ENCODE measurements at places on chromosomes 2 and 18.
A peak's percentile ranks its signal among the peaks of the same experiment; 100 is the strongest.

DNA sequence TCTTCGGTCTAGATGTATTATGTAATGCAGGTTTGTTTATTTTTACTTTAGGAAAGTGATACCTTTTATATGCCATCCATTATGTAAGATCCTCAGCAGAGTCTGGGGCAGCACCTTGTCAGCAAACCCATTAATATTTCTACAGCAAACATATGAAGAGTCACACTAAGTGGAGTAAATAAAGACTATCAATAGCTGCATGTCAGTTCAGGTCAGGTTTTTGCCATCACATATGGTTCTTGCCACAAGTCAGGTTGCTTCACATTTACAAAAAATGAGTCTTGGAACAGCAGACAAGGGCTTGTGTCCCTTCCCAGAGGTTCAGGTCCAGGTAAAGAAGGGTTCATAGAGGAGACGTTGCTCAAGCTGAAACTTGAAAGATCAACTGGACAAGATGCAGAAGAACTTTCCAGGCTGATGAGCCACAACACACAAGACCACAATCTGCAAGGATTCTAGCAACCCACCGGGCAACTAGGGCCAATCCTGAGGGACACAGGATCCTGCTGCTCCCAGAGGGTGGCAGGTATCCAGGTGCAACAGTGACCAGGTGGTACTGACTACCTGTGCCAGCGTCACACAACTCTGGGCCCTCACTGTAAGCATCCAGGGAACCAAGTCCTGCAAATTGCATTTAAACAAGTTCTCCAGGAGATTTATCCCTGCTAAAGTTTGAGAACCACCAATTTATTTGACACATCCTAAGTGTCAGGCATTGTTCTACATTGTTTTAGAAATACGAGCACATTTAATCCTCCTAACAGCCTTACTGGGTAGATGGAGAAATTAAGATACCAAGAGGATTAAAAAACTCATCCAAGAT, 215.8 kb downstream of the ALPK2 start:
- DNase-seq = no peak

- DNase-seq = no peak
Observed at GRCh38 chr18:24662412-24662821, 202.0 kb downstream of the HRH4 start.

DNA sequence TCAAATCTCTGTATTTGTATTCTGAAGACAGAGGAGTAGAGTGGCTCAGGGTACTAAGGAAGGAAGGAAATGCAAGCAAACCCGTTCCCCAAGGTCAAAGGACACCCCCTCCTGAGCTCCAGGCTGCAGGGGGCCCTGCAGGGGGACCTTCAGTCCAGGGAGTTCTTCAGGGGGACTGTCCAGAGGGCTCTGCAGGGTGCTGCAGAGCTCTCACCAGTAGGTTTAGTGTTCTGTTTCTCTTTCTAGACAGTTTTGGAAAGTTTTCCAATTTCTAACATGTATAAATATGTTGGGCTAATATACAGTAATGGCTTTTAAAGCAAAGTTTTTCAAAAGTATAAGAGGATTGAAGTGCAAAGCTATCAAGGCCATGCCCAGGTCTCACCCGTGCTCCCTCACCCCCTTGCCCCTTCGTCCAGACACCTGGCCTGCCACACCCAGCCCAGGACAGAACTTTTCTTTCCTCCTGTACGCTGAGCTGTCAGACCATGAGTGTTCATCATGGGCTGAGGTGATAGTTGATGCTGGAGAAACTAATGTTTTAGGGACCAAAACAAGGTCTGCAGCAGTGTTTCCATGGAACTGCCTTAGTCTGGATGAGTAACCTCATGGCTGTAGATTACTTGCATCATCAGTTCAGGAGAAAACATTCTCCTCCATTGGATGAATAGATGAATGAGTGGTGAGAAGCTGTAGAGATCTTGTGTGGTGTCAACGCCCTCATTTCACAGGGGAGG, 134.2 kb downstream of the GLI2 start:
- DNase-seq = no peak

DNA sequence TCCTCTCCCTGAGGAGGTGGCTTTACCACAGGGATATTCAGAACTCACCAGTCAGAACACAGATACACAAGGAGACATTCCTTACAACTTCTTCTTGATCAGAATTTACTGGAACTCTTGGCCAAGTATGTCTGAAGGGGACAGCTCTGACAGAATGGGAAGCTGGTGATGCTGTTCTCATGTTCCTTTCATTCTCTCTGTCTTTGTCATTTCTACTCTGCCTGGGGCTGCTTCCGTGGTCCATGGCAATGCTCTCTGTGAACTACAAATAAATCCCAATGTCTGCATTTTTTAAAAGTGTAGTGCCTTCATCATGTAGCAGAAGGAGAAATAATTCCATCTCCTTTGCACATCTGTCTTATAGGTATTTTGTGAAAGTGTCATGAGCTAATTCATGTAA, 730.3 kb downstream of the CNTNAP5 start:
- DNase-seq = no peak

- DNase-seq = no peak
Observed at GRCh38 chr18:10090668-10091067, 176.9 kb downstream of the VAPA start.

DNA sequence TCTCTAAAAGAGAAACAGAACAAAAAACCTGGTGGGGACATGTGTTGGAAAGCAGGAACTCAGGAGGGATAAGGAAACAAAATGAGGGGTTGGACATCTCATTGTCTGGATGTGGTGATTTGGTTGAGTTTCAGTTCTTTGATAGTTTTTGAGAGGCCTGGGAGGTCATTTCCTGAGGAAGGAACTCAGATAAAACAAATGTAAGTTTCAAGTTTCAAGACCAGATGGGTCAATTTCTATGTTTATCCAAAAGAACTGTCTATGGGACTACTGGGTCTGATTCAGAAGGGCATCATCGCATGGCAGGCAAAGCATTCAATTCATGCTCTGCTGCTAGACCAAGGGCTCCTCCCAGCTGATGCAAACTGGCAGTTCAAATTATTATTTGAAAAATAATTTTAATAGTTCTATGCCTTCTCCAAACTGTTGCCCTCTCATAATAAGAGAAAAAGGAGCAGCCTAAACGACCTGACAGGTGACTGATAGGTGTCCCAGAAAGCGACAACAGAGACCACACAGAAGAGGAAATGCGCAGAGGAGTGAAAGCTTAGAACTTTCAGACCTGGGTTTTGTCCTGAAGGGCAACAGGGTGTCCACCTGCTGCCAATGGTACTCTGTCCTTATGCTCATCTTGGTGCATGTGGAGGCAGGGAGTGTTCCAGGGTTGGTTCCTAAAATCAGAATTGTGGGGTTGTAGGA, 39.3 kb upstream of the SH3RF3 start:
- DNase-seq = no peak

- DNase-seq = peak; percentile 3
Observed at GRCh38 chr2:26034637-26034992, 731 bp downstream of the RAB10 start.

DNA sequence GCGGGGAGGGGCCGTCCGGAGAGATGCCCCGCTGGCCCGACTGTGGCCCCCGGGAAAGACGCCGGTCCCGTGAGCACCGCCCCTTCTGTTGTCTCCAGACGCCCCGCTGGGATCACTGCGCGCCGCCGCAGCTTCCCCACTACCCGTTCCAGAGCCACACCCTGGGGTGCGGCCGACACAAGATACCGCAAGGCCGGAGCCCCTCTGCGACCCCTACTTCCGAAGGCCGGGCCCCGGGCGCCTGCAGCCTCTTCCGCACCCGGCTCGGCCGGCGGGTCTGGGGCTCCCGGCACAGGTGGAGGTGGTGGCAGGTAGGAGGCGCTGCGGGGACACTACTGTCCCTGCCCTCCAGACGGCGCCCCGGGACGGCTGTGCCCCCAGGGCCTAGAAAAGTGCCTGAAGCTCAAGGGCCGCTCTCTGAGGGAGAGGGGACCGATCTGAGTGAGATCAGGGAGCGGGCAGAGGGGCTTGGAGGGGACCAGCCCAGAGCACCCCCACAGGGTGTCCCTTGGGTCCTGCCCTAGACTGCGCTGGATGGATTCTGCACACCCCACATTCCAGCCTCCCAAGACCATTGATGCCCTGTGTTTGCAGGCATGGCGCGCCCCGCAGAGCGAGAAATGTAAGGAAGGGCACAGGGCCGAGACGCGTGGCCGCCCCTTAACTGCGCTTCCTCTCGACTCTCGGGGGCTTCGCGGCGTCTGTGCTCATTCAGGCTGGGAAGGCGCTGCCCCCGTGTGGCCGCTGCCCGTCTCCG, 80.0 kb downstream of the GFPT1 start:
- peak; percentile 38 for DNase-seq

DNA sequence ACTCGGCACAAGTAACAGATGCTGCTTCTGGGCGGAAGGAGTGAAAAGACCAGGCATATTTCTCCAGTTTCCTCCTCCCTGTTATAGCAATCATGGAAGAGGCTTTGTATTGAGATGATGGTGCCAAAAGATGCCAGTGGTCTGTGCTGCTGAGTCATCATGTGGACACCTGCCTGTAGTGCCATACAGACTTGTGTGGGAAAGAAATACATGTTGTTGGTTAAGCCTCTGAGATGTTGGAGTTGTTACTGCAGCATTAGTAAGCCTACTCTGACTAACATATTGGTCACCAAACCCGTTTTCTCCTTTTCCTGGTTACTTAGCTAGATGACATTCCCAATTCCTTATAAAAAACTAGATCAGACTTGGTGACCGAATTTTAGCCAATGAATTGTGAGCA, 356.9 kb downstream of the ZNF521 start:
- DNase-seq = no peak

- no peak for DNase-seq
Observed at GRCh38 chr2:6024784-6025183, 332.6 kb downstream of the SOX11 start.

GRCh38 chr18:75297731-75298130, 87.1 kb downstream of the TSHZ1 start:
- DNase-seq = no peak

DNA sequence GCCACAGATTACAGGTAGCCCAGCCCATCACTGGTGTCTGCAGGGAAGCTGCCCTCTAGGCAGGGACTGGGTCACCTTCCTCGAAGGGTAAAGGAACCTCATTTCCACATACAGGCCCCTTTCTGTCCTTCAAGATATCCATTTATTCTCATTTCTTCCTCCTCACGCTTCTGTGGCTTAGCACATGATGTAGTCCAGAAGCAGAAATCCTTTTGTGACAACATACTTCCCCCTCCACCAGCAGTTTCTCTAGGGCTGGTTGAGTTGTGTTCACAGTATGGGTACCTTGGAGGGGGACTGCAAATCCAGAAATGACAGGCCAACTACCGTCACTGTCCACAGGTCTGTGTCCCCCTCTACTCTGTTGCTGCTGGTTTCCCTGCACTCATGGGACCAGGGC, 364.9 kb downstream of the ANAPC1 start:
- no peak for DNase-seq

DNA sequence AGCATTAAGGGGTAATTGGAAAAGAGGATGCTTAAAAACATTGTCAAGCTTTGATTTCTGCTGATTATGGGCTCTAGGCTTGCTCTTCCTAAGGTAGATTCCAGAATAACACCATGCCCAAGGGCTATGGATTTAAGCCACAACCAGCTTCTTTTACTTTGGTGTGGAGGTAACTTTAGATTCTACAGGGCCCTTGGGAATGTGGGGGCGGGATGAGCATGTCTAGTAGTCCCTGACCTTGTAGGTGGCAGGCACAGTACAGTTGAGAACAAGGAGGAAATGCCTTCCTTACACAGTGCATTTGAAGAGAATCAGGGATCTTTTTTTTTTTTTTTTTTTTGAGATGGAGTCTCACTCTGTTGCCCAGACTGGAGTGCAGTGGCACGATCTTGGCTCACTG, 364.2 kb downstream of the NYAP2 start:
- no peak for DNase-seq

DNA sequence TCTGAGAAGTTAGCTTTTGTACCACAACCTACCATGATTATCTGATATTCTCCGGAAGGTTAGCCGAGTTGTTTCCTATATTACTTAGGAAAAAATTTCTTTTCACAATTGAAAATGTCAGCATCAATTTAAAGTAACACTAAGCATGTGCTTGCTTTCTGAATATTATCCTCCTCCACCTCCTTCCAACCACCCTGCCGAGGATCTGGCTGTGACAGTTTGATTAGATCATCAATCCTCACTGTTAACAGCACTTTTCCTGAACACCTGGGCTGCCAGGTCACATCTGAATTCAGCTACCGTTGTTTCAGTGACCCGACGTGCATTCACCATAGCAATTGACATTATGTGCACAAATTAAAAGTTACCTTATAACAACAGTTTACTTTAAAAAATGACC, 207.0 kb downstream of the ZNF407 start:
- DNase-seq = no peak

GRCh38 chr18:27312153-27312552, 127.0 kb upstream of the CHST9 start:
- DNase-seq = no peak

Data from T-helper 9 cell (primary cell).